Activated CD4-positive, alpha-beta T cell treated with anti-CD3 and anti-CD28 coated beads for 4 hours (primary cell): ENCODE measurements at places on chromosomes 2 and 18.

DNA sequence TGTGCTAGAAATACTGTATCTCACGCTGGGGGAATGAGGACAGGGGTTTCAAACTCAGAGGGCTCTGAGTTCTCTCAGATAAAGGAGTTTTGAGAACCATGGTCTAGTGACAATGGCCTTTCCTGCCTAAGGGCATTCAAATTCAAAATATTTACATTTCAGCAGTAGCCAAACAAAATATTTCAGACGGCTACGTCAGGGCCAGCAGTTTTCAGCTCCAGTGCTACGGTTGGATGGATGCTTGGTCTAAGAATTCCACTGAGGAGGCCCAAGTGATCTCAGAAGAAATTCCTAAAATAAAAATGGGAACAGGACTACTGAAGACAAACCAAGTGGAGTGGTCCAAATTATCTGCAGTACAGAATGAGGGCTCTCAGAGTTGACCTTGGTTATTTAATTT, 41.1 kb upstream of the SCG2 start:
- no peak for DNase-seq

DNA sequence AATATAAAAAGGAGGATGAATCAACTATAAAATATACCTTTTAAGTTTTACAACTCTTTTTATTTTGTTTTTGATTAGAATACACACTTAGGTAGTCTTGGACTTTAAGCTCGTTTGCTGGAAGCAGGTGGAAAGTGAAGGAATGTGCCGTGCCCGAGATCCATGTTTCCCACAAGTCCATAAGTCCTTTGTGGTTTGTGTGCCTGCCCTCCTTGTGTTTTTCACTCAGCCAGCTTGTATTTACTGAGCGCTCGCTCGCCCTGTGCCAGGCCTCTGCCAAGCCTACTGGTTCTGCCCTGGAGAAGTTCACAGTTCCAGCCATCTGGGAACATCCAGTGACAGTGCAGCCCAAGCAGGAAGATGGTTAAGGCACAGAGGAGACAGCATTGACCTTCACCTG, 142.6 kb downstream of the MGAT5 start:
- no peak for DNase-seq

DNA sequence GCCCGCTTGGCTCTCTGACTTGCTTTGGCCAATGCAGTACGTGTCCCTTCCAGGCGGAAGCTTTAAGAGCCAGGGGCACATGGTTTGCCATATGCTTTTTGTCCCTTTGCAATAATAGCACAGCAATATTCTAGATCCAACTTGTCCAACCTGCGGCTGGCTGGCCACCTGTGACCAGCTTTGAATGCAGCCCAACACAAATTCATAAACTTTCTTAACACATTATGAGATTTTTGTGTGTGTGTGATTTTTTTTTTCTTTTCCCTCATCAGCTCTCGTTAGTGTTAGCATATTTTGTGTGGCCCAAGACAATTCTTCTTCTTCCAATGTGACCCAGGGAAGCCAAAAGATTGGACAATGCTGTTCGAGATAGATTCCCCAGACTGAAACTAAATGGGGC, 119.3 kb upstream of the SIX3 start:
- no peak for DNase-seq

- DNase-seq, result no peak
Measured at GRCh38 chr2:209985874-209986273, 16.6 kb upstream of the RPE start.

GRCh38 chr2:237859533-237860272, at the start of gene RAMP1:
RAMP1 (plus strand) TSS chr2:237859623; CDS start chr2:237859676, 53 bp downstream.
- no peak for DNase-seq

DNA sequence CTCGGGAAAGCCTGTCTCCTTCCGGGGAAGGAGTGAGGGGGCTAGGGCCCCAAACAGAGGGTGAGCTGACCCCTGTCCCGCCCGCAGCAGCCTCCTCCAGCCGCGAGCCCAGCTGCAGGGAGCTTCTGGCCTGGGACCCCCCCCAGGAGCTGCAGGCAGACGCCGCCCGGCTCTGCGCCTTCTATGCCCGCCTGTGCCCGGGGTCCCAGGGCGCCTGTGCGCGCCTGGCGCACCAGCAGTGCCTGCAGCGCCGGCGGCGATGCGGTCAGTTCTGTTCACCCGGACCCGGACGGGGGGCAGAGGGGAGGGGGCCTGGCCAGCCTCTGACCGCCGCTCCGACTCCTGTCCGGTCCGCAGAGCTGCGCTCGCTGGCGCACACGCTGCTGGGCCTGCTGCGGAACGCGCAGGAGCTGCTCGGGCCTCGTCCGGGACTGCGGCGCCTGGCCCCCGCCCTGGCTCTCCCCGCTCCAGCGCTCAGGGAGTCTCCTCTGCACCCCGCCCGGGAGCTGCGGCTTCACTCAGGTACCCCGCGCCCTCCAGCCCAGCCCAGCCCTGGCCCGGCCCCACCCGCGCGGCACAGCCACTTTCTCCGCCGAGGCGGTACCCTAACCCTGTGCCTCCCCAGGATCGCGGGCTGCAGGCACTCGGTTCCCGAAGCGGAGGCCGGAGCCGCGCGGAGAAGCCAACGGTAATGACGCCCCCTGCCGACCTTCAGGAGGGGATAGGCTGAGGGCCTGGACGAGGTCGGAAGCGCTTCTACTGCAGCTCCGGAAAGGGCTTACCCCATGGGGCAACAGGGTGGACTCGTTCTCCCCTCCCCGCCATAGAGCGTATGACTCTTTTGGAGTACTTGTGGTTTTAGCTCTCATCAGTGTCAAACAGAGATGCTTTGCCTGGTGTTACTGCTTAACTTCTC, 2.0 kb upstream of the CHRND start:
- no peak for DNase-seq

DNA sequence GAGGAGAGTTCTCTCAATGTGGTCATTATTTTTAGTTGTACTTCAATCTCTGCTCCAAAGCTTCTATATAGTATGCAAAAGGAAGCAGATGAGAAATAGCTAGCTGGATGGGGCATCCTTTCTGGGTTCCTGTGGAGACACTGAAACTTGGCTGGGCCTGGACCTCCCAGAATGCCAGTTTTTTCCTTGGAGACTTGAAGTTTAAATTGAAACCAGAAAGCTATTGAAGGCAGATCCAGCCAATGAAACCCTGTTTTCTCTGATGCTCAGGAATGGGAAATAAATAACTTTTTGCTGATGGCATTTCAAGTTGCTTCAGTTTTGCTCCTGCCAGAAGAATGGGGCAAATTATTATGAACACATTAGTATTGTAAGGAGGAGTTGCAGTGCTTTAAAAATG, 2.9 kb downstream of the SETBP1 start:
- no peak for DNase-seq

DNA sequence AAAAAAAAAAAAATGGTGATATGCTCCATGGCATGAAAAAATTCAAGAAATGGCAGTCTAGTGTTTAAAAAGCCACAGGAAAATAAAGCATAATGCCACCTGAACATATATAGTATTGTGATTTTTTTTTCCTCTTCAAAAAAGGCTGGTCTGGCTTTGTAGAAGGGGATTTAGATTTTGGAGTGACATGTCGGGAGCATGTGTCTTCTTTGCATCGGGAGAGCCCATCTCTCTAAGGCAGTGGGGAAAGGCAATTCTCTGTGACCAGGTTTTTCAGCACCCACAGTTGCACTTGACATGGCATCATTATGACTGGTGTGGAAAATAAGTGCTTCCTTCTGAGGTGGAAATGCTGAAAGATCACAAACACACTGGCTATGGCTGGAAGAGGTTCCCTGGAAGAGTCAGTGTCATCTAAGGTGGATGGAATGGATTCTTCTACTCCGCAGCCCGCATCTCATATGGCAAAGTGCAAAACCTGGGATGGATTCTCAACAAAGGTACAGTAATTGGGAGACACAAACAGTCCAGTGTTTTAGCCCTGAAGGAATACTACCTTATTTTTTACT, 172.5 kb downstream of the AGAP1 start:
- DNase-seq, result no peak

GRCh38 chr2:190452433-190452832, 44.3 kb downstream of the MFSD6 start:
- no peak for DNase-seq

DNA sequence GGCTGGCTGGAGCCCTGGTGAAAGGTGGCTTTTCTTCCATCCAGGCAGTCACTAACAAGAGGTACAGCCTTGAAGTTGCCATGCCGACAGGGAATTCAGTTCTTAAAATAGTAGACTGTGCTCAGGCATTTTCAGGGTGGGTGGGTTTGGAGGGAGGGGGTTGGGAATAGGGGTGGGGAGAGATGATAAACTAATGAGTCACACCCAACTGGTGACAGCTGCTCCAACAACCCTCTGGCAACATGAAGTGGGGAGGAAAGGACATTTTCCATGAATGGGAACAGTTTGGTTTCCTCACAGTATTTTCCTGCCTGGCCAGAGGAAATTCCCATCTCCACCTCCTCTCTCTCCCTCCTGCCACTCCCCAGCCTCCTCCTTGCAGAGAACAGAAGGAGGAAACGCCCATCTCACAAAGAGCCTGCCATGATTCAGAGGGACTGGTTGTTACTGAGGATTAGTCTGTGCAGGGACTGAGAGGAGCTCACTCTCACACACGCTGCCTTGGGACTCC, 113.0 kb upstream of the SLC1A4 start:
- no peak for DNase-seq

GRCh38 chr18:2555895-2556294, 15.4 kb downstream of the METTL4 start:
- DNase-seq, result no peak

DNA sequence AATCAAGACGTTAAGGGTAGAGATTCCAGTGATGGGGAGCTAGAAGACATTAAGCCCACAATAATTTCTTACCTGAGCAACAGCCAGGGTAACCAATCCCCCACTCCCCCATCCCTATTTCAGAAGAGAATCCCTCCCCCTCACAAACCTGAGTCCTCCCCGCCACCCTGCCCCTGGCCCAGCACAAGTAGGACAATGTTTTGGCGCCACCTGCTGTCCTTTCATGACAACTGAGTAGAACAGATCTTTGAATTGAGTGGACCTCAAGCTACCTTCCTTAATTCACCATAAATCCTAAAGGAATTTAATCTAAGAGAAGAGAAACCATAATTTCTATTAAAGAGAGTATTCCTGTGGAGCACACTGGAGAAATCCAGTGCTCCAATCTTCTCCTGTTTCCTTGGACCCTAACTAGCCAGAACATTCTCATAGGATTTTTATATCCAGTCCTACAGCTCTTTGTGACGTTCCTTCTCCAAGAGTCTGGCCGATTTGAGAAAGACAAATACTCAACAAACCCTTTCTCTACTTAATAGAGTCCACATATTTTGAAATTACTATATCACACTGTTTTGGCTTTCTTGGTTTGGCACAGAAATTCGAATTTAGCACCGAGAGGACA, 41.1 kb downstream of the NHEJ1 start:
- DNase-seq, result peak; percentile 65

- DNase-seq, result no peak
Measured at GRCh38 chr18:38007026-38007425, 441.4 kb upstream of the CELF4 start.

- DNase-seq, result no peak
Measured at GRCh38 chr2:112290088-112290487, 14.7 kb downstream of the ZC3H6 start.
